SK-N-MC (cell line): ENCODE measurements at places on chromosomes 3 and 15.

DNA sequence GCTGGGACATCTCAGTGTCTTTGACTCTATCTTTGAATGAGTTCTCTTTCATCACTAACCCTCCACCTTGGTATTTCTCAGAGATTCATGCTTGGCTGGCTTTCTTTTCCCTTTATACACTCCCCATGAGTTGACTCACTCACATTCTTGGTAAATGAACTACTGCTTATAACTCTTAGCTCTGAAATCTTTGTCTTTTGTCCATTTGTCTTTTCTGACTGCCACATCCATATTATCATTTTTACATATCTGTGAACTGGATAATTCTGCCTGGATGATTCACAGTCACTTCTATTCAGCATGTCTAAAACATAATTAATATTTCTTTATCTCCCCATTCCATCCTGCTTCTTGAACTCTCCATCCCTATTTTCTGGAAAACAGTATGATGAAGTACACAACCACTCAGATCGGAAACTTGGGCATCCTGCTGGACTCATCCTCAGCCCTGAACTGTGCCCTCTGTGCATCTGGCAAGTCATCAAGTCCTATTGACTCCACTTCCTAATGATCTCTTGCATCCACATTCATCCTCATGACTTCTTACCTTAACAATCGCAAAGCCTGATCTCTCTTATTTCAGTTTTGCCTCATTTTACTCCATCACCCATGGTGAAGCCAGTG, 66.9 kb downstream of the KCNAB1 start:
- DNase-seq, result no peak

DNA sequence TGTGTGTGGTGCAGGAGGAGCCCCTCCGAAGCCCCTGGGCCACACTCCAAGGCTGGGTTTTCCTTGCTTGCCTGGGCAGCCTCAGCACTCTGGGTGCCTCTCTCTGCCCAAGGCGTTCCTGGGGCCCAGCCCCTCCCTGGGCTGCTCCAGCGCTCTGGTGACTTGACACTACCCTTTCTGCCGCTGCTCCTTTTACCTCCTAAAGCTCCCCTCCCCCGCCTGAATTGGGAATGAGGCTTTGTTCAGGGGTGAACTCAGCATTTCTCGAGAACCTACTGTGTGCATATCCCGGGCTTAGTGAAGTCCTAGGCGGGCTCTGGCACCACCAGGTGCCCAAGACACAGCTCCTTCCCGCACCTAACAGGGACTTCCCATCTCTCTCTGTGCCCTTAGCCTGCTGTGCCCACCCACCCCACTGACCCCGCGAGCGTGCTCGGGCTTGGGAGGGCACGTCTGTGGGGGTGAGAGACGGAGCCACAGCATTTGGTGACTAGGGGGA, 1.2 kb upstream of the BAHD1 start:
- no peak for DNase-seq

DNA sequence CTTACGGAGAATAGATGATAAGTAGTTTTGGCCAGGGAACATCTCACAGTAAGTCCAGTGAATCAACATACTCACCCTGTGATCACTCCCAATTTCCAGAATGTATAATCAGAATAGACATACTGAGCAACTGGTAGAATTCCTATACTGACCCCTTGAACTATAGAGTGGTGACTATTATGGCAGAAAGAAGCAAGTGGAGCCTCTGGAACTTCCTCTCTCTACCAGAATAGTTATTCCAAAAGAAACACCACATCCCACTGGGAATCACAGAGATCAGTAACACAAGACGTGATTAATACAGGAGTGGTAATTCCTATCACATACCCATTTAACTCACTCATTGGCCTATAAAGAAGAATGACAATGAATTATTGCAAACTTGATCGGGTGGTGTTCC, 50.1 kb upstream of the TRIM42 start:
- DNase-seq, result no peak

DNA sequence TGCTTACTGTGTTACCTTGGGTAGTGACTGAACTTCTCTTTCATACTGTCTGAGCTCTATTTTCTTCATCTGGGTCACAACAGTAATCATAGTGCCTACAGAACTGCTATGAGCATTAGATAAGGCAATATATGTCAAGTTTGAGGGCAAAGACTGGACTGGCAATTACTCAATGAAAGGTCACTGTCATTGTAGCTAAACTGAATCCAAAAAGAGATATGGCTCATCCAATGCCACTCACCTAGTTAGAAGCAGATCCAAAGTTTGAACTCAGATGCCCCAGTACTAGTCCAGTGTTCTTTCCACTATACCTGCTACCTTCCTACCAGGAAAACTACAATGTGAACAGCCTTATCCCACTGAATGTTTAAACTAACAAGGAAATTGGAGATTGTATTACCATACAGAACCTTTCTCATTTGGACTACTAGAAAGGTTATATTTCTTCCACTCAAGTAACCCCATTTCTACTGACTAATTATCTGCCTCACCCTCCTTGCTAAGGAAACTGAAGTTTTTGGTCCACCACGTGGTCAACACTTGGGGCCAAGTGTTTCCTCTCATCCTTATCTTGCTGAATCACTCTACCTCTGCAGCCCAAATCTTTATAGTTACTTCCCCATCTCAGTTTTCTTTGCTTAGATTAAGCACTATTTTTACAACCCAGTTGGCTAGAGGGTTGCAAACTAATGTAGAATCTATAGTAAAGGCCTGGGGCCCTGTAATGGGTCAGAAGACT, 202.3 kb upstream of the LPP start:
- DNase-seq, result no peak

DNA sequence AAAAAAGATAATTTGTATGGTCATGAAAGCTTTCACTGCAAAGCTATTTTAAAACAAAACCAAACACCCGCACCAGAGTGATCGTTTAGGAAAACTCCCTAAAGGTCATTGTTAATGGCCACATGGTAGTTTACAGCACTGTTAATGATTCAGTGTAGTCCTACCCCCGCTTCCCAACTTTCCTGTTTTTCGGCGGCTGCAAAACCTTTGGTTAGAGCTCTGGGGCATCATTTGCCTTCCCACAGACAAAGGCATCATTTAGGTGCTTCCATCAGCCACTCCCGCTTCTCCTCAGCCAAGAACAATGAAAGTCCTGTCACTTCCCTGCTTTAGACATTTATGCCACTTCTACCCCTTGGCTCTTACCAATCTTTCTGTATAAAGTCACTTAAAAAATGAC, 10.6 kb downstream of the MELTF start:
- DNase-seq, result no peak

GRCh38 chr3:160434071-160434470, 15.5 kb downstream of the TRIM59 start:
- no peak for DNase-seq

DNA sequence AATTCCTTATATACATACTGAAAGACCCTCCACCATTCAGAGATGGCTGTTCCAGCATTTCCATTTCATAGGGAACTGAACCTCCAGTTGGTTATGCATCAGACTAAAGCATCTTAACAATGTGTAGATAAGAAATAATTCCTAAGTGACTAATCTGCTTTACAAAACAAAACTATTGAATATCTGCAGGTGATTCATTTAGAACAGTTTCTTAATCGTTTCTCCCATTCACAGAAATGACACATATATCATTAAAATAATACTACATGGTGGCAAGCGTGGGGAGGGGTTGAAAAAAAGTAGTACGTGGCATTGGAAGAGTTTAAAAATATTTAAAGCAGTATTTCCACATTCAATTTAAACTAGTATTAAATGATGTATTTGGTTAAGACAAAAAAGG, 19.5 kb downstream of the COPS2 start:
- no peak for DNase-seq

DNA sequence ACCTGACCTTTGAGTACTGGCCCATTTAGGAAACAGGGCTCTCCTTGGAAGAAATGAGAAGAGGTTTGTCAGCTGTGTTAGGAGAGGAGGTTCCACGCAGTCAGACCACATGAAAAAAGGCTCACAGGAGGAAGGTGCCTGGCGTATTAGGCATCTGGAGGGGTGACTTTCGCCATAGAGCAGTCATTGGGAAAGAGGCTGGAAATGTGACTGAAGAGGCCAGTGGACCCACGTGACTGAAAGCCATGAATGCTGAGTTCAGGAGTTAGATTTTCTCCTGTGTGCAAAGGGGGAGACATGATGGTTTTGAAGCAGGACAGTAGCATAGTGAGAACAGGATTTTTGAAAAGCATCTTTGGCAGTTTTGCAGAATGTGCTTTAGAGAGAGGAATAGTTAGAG, 29.7 kb upstream of the RNF7 start:
- no peak for DNase-seq

- DNase-seq, result no peak
Observed at GRCh38 chr15:75775296-75776064, 62.8 kb upstream of the CSPG4 start.

DNA sequence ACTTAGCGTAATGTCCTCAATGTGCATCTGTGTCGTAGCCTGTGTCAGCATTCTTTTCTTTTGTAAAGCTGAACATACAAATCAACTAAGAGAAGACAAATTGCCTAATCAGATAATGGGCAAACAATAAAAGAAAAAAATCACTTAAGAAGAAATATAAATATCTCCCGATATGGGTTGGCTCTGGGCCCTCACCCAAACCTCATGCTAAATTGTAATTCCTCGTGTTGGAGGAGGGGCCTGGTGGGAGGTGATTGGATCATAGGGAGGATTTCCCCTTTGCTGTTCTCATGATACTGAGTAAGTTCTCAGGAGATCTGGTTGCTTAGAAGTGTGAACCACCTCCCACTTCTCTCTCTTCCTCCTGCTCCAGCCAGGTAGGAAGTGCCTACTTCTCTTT, 285.0 kb upstream of the LYSMD4 start:
- DNase-seq, result no peak

DNA sequence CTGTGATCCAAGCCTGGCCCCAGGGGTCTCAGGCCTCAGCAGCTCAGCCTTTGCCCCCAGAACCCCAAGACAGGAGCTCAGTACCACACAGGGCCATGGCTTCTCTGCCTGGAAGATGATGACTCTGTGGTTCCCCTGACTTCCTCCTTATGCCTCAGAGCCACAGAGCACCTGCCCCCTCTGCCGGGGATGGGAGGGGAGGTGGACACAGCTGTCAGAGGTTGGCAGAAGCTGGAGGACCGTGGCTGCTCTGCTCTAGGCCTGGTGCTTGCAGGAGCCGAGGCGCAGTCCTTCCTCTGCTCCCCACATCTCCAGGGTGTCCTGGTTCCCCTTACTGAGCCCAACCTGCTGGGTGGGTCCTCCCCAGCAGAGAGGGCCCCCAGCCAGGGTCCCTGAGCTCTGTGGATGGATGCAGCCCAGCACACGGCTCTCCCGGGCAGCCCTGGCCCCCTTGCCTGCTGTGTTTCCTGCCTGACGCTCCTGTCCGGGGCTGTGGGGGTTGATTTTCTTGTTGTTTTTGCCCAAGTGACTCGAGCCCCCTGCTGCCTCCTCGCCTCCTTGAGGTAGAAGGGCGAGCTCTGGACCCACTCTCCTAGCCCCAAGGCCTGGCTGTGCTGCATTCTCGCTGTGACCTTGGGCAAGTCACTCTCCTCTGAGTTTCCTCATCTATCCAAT, 36.6 kb downstream of the PSTPIP1 start:
- no peak for DNase-seq

DNA sequence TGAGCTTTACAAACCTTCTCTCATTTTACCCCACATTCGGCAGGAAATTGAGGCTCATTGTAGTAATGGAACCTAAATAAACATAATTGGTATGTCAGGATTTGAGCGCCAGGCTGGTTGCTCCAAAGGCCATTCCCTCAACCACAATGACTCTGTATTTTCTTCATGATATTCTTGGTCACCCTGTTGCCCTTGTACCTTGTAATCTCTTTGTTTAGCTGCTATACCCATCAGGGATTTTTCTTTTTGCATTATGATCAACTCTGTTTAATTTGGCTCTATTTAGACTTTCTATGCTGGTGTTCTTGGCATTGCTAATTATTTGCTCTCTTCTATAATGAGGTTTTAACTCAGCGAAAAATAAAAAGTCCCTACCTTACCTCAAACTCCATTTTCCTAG, 29.8 kb downstream of the DUOX2 start:
- DNase-seq, result no peak

- DNase-seq, result no peak
Observed at GRCh38 chr3:10951295-10951926, 41.1 kb upstream of the SLC6A1 start.

DNA sequence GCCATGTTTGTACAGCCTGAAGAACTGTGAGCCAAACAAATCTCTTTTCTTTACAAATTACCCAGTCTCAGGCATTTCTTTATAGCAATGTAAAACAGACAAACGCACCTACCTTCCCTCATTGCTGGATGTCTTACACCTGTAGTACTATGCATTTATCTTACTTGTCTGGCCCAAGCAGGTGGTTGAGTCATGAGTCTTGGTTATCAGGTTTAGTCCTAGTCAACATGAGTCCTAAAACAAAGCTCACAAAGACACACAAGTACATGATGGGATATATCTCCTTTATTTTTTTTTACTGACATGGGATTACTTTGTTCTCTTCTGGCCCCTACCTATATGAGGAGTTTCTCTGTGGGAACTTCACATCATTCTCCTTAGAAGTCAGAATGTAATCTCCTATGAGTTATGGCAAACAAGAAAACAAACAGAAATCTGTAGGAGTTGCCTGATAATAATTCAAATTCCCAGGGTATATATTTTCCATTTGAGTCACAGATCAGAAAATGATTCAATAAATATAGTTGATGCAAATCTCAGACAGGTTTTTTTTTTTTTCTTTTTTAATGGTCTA, 33.6 kb upstream of the PLSCR2 start:
- DNase-seq, result no peak

- no peak for DNase-seq
Observed at GRCh38 chr3:81352867-81353266, 408.6 kb downstream of the GBE1 start.

- DNase-seq, result no peak
Observed at GRCh38 chr3:158233791-158234190, 123.9 kb downstream of the RSRC1 start.

GRCh38 chr3:21056293-21056692, 694.7 kb downstream of the ZNF385D start:
- no peak for DNase-seq

GRCh38 chr15:71810256-71811035, at the start of gene NR2E3:
Gene NR2E3 (plus strand): TSS chr15:71810554. CDS start chr15:71810744, 190 bp downstream.
- no peak for DNase-seq

DNA sequence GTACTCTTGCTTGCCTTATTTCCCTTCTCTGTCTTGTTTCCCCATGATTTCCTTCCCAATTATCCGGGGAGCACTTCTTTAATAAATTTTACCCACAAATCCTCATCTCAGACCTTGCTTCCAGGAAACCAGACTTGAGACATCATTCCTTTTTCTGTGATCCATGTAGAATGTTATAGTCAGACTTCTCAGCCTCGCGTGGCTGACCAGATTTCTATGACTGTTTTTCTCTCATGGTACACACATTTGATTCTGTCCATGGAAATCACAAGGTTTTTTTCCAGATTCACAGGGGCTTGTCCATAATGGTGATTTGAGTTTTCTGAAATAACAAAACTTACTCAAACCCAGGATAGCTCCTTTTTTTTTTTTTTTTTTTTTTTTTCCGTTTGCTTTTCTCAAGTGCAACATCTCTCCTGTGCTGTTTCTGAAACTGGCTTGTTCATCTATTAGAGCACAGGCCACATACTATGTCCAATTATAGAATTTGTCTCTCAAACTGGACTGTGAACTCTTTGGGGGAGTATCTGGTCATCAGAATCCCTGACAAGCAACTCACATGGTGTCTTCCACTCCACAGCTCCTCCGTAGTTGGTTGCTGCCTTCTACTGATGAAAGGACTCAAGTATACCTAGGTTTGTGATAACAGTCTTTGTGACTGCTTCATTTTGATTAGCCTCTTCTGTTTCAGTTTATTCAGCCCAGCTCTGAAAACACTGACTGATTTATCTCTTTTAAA, 50.8 kb downstream of the RBMS3 start:
- DNase-seq, result no peak
